ENCODE measurements at places on chromosomes 6 and 20.
A peak's percentile ranks its signal among the peaks of the same experiment; 100 is the strongest.

GRCh38 chr6:17705428-17705777 lies 1.3 kb downstream of the NUP153 start:
- peak; percentile 78 for DNase-seq

GRCh38 chr20:51358032-51358724 lies 184.3 kb downstream of the NFATC2 start:
- DNase-seq, result no peak

DNA sequence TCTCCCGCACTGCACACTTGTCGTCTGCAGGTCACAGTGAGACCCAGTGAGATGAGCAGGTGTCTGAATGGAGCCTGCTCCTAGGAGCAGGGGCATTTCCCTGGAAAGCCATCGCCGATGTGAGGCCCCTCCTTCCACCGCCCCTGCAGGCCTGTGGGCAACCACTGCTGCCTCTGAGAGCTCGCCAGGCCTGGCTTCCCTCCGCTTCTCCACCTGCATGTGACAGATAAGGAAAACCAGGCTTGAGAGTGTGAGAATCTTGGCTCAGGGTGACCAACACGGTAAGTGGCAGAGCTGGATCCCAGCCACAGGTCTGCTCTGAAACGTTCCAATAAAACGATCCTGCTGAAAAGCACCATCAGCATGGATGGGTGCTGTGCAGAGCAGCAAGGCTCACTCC lies 332.8 kb downstream of the CDH4 start:
- DNase-seq, result no peak

GRCh38 chr6:73636048-73636447 lies 17.7 kb downstream of the SLC17A5 start:
- DNase-seq, result no peak

DNA sequence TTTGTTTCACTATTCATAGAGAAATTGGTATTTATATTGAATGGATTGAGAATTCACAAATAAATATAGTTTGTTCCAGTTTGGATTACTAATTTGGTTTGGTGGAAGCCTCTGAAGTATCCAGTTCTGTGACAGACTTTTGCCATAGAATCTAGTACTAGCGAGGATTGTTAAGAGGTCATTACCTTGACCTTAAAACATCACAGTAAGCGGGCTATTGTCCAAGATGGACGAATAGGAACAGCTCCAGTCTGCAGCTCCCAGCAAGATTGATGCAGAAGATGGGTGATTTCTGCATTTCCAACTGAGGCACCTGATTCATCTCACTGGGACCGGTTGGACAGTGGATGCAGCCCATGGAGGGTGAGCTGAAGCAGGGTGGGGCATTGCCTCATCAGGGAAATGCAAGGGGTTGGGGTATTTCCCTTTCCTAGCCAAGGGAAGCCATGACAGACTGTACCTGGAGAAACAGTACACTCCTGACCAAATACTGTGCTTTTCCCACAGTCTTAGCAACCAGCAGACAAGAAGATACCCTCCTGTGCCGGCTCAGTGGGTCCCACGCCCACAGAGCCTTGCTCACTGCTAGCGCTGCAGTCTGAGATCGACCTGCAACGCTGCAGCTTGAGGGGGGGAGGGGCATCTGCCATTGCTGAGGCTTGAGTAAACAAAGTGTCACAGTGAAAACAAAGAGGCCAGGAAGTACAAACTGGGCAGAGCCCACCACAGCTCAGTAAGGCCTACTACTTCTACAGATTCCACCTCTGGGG lies 66.4 kb upstream of the NEDD9 start:
- no peak for DNase-seq

DNA sequence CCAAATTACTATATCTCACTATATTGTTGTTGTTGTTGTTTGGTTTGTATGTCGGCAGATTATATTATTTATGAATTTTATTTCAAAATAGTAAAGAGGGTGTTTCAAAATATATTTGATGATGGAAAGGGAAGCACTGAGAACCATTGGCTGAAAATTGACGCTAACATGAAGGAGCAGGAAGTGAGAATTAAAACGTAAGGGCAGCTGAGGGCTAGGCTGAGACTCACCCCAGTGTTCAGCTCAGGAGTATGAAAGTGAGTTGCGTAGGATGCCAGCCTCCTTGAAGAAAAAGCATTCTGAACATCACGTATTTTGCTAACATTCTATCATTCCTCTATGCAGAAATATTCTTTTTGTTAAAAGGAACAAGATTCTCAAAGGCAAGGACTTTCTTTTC lies 10.7 kb upstream of the IPCEF1 start:
- DNase-seq, result no peak
